Nucleus accumbens (tissue), 56 donors: ENCODE measurements at places on chromosomes 2 and 18.

DNA sequence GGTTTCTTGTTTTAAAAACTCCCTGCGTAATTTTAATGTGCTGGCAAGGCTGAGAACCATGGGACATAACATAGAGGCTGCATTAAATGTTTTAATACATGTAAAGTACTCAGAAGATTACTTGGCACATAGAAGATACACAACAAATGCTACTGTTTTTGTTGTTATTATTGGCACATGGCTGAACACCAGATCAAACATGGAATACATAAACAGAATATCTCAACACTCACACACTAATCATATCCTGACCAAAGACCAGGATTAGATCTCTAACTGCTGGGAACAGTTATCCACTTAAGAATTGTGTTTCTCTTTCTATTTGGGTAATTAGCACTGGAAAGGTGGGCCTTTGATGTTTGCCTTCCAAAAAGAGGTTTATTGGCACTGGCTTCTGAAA lies 69.3 kb downstream of the KCNE4 start:
- no peak for DNase-seq

- no peak for DNase-seq
These were observed 427.7 kb downstream of the CDH2 start for GRCh38 chr18:27749194-27749593.

GRCh38 chr2:120761911-120762310 lies 26.2 kb downstream of the GLI2 start:
- DNase-seq: no peak

GRCh38 chr2:119741868-119742267 lies 17.9 kb upstream of the PTPN4 start:
- DNase-seq: no peak

DNA sequence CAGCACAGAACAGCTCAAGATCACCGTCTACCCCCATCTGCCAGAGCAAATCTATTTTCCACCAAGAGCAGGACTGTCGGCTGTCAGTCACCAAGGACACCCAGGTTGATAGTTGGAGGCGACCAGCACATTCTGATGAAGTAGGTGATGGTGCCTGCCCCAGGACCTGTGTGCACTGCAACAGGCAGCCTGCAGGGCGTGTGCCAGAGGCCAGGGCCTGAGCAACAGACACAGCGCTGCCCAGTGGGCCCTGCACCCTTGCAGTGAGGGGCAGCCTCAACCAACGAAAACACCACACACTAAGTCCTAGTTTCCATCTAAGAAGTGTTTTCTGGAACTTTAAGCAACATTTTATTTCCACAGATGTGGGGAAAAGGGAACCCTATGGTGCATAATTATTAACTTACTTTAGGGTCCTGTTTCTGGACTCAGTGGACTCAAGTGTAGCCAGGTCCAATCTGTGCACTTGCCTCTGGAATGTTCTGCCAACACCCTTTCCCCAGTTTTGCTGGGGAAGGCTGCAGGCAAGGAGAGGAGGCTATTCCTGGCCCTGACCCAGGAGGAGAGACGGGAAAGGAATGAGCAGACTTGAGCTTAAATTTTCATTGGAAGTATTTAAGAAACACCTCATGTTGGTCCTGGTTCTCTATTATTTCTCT lies 61.5 kb downstream of the ADNP2 start:
- no peak for DNase-seq

DNA sequence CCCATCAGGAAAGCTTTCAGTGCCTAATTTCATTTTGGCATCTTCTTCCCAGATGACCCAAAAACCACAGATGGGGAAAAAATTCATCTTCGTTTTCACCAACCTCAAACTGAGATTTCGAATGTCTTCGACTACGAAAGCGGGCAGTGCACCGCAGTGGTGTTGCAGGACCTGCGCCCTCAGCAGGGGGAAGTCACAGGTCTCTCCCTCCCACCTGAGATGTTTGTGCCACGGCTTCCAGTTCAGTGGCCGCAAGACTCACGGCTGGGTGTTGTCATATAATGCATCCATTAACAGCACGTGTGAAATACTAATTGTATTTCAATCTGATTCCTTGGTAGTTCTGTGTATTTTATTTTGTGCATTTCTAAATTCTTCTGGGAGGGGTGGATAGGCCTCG lies 66.2 kb upstream of the SALL3 start:
- DNase-seq: no peak

- DNase-seq: no peak
These were observed 77.5 kb upstream of the GLI2 start for GRCh38 chr2:120658042-120658769.

DNA sequence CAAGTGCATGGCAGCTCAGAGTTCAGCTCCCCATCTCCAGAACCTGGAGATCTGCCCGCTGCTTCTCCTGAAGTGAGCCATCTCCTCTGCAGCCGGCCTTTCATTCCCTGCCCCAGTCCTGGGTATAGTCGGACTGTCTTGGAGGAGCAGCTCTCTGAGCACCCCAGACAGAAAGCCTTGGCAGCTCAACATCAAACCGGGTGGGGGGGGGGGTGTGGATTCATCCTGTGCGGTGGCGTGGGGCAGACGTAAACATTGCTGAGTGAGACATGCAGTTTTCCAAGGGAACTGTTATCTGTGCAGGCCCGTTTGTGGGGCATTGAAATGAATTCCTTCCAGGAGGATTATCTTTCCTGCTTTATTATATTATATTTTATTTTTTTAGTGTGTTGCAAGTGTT lies 125.9 kb upstream of the MYCN start:
- DNase-seq: no peak
